ENCODE measurements at places on chromosomes 6 and 20.
A peak's percentile ranks its signal among the peaks of the same experiment; 100 is the strongest.

DNA sequence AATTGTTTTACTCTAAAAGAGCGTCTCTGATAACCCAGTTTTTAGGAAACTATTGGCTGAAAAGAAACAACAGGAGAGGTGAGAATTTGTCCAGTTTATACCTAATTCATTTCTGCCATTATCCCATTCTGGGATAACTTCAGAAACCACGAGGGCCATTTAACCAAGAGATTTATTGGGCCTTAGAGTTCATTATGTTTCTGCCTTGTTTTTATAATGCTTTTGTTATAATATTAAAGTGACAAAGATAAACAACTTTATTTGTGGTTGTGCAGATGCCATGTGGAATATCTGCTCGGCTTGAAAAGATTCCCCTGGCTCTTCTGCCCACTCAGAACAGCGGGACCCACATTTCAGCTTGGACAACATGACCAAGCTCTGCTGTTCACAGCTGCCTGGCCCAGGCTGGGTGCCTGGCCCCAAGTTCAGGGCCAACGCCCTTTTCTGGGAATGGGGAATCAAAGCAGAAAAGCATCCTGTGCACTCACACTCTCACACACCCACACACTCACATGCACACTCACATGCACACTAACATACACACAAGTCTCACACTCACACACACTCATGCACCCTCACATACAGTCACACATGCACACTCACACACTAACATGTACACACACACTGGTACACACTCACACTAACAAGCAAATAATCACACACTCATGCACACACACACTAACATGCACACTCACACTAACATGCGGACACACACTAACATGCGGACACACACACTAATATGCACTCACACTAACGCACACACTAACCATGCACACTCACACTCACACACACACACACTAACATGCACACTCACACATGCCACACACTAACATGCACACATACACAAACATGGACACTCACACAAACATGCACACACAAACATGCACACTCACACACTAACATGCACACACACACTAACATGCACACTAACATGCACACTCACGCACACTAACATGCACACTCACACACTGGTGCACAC is 86.7 kb upstream of the NEDD9 start:
- DNase-seq: no peak

GRCh38 chr6:96391776-96392360 is 129.7 kb upstream of the UFL1 start:
- DNase-seq: no peak

GRCh38 chr20:63957690-63958441 is 1.6 kb upstream of the UCKL1 start:
- no peak for DNase-seq

GRCh38 chr6:159529934-159530333 is 163.1 kb downstream of the SOD2 start:
- DNase-seq: no peak

- no peak for DNase-seq
These were observed 149.6 kb upstream of the KCNK16 start for GRCh38 chr6:39471954-39472659.

- DNase-seq: no peak
These were observed 62.7 kb downstream of the ANKS1A start for GRCh38 chr6:34951731-34952130.

- no peak for DNase-seq
These were observed 174.2 kb downstream of the ANKRD60 start for GRCh38 chr20:58054082-58054779.

DNA sequence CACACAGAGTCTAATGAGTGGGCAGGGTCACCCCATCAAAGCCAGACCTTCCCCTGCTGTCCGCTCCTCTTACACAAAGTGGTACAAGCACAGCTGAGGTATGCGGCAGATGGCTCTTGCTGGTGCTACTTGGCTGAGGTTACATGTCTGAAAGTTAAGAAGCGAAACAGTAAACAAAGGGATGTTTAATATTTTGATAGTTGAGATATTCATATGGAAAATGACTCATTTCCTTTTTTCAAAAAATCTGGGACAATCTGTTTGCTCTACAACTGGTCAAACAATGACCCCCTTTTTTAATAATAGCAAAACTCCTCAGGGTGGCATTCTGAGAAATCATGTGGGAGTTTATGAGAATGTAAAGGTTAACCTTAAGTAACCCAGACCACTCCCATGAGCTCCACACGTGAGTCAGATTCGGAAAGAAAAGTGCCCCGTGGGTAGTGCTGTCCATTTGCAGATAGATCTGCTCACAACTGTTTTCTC is 245.3 kb downstream of the TBXT start:
- DNase-seq: no peak

DNA sequence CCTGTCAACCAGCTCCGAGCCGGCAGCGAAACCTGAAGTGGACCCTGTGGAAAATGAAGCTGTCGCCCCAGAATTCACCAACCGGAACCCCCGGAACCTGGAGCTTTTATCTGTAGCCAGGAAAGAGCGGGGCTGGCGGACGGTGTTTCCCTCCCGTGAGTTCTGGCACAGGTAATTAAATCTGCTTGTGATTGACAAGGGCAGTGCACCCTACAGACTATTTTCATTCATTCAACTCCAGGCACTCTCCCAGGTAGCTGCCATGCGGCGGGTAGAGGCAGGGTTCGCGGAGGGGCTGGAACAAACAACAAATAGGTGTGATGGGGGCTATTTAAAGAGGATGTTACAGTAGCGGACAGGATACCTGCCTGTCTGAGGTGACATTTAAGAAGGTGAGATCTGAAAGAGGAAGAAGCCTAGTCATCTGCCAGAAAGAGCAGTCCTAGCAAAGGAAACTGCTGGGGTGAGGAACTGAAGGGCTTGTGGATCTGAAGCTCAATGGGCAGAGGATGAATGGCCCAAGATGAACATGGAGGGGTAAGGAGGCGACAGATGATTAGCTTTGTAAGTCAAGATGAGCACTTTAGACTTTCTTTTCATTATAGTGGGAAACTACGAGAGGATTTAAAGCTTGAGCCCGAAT is 810 bp downstream of the MRPL18 start:
- DNase-seq: no peak

- DNase-seq: no peak
These were observed 18.7 kb downstream of the NANP start for GRCh38 chr20:25605148-25605547.

- no peak for DNase-seq
These were observed 7.7 kb downstream of the VPS52 start for GRCh38 chr6:33264015-33264414.

GRCh38 chr20:19435316-19435715 is 222.9 kb downstream of the SLC24A3 start:
- DNase-seq: no peak

- DNase-seq: no peak
These were observed 9.8 kb downstream of the OR12D1 start for GRCh38 chr6:29424575-29424974.

DNA sequence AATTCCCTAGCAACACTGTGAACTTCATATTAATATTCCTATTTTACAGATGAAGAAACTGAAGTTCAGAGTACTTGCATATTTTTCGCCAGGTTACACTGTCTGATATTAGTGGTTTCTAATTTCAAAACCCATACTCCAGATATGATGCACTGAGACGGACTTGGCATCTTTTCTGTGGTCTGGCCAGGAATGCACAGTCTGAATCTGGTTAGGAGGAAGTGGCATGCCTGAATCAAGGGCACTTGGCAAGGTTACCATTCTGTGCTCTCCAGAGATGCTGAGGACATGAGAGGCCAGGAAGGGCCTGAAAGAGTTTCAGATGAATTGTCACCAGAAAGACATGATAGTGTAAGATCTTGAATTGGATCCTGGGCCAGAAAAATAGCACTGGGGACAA is 150.1 kb downstream of the HAO1 start:
- no peak for DNase-seq

DNA sequence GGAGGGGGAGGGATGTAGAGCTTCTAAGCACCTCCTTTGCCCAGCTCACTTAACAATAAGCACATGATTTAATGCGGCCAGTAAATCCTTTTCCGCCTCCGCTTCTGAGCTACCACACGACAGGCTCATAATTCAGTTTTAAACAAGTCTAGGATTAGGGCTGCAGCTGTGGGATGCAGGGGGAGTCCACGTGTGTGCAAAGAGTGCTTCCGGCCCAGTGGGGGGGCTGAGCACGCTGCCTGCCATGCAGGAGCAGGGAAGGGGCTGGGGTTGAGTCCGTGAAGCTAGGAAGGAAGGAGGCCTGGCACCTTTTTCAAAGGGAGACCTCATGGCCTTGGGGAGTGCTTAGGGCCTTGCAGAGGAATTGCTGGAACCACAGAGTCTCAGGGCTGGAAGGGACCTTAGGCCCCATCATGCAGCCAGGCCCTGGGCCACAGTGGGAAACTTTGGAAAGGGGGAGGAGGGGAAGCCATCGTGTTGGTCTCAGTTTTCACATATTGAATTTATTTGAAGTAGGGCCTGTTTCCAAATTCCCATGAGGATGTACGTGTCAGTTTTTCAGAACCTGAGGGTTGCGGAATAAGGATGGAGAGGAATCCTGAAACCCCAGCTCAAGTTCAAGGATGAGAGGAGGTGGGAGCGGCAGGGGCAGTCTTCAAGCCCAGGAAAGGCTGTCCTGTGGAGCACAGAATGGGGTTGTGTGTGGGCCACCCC is 96.1 kb downstream of the VEGFA start:
- peak; percentile 83 for DNase-seq

GRCh38 chr6:7106215-7106751 is 1.5 kb upstream of the RREB1 start:
- DNase-seq: no peak

DNA sequence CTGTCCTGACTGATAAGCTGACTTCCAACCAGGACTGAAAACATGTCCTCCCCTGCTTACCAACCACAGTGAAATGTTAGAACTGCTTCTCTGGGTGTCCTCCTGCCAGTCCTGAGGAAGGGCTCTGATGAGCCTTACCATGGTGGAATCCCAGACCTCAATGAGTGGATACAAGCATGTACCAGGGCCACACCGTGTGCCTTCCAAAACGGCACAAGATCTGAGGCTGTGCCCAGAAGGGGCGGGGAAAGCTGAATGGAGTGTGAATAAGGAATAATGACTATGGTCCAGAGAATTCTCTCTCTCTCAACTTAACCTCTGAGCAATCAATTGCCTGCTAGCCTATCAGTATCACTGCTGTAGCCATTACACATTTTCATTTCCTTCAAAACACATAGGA is 51.7 kb downstream of the PDE10A start:
- DNase-seq: no peak

- DNase-seq: no peak
These were observed 74.1 kb upstream of the SLC4A11 start for GRCh38 chr20:3312940-3313682.

- DNase-seq: no peak
These were observed 98.1 kb upstream of the ASCC3 start for GRCh38 chr6:100979267-100979666.

- no peak for DNase-seq
These were observed at the start of gene OR12D1 for GRCh38 chr6:29414588-29414987. TSS of gene OR12D1 (plus strand) at chr6:29414928.

DNA sequence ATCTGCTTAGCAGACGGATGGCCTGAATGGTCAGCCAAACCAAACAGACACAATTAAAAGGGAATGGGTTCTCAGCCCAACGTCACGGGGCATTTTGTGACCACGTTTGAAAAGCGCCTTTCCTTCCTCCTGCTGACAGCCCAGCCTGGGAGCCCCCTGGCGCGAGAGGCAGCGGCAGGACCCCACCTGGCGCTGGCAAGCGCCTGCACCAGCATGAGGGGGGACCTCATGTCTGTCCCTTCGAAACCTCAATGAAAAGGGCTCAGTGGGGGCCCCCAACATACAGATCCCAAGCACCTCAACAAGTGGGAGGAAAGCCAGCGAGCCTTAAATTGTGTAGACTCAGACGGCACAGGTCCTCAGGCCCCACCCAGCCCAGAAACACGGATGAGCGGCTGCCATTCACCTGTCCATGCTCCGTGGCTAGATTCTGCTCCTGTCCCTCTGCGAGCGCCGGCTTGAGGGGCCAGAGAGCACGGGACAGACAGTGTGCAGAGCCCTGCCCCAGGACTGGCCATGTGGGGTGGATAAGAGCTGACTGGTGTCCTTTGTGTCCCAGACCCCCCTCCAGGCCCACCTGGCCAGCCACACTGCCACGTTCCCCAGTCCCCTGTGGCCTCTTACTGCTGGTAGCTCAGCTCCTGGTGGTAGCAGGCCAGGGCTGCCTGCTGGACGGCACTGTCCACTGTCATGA is 87.6 kb downstream of the NINL start:
- DNase-seq: no peak

DNA sequence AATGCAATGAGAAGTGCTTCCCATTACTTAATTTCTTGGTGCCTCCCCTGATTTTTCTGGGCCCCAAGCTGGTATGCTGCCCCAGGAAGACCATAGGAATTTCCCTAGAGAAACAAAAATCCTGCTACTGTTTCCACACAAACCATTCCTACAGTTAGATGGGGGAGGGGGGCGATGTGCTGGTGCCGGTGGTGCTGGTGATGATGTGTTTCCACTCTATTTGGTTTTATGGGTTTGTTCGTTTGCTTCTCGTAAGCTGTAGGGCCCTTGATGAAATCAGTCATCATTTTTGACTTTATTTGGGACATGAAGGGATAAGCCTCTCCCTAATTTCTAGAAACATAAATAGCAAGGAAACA is 105.1 kb downstream of the MKKS start:
- DNase-seq: no peak

GRCh38 chr20:9258901-9259300 is 190.0 kb downstream of the PLCB4 start:
- DNase-seq: no peak

- no peak for DNase-seq
These were observed 121.7 kb downstream of the BCAS1 start for GRCh38 chr20:53948383-53949318.

- no peak for DNase-seq
These were observed 22.2 kb downstream of the ZBP1 start for GRCh38 chr20:57598060-57598459.

DNA sequence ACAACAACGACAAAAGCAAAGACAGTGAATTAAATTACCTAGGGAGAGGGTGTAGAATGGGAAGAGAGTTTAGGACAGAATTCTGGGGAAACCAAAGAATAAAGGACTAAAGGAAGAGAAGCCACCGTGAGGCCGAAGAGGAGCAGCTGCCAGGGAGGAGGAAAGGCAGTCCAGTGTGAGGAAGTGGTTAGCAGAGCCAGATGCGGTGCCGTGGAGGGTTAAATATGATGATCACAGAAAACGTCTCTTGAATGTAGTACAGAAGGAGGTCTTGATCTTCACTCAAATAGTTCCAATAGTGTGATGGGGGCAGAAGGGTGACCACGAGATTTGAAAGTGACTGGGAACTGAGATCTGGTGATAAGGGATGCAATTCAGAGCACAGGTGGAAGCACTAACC is 67.7 kb downstream of the TMEM244 start:
- DNase-seq: no peak

- peak; percentile 67 for DNase-seq
These were observed 108.1 kb upstream of the SCP2D1 start for GRCh38 chr20:18705490-18705889.

DNA sequence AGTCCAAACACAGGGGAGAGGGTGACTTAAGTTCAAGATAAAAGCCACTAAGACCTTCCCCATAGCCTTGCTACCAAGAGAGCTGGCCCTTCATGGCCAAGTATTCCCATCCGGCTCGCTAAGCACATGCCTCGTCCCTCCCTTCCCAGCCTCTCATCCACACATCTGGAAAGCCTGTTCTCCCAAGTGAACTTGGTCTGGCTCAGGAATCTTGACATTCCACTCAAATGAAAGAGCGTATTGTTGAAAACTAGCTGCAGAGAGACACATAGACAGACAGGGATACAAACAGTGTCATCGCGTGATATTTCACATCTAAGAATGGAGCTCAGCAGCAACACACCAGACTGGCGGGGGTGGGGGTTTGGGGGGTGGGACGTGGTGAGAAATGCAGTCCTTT is 182.8 kb upstream of the FOXQ1 start:
- peak; percentile 86 for DNase-seq

GRCh38 chr6:52389264-52389625 is 27.3 kb downstream of the PAQR8 start:
- DNase-seq: no peak
